ENCODE measurements at places on chromosomes 2 and 18. TPM values are rescaled to one million over a fixed set of nuclear protein-coding genes. Genes with fewer than 3 reads are reported as not detected.

The TMEM37 gene
- total RNA-seq: not detected

- DNase-seq: no peak
Observed at GRCh38 chr18:7817575-7818230, 250.6 kb downstream of the PTPRM start.

- DNase-seq: no peak
Observed at GRCh38 chr18:70621710-70622109, 332.9 kb downstream of the SOCS6 start.

DNA sequence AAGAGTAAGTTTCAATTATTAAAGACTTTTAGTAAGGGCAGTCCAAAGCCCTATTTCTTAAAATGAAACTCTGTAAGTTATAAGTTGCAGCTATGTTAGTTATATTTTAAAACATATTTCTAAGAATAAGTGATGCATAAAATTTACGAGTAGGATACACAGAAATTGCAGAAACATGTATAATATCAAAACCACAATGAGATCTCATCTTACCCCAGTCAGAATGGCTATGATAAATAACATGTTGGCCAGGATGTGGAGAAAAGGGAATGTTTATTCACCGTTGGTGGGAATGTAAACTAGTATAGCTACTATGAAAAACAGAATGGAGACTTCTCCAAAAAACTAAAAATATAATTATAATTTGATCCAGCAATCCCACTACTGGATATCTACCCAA is 201.2 kb downstream of the CBLN2 start:
- no peak for DNase-seq

DNA sequence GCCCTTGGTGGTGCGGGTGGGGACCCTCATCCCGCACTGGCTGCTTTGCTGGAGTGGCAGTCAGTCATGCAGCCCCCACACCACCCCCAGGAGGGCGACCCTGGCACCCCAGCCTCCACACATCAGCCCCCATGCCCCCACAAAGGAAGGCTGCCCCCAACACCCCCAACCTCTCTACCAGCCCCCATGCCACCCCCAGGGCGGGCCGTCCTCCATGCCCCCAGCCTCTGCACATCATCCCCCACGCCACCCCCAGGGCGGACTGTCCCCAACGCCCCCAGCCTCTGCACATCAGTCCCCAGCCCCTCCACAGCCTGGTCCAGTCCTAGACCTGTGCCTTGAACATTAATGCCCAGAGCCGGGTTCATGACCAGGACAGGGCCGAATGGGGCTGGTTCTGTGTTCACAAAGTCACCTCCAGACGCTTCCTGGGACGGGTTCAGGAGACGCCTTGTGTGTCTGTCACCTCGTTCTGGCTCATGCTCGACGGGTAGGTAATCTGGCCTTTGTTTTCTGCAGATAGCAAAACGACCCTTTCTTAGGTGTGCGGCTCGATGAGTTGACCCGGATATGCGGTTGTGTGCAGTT is 18.4 kb downstream of the D2HGDH start:
- no peak for DNase-seq
